GM23338 (cell line): ENCODE measurements at places on chromosomes 5 and 9. TPM values are rescaled to one million over a fixed set of nuclear protein-coding genes. Genes with fewer than 3 reads are reported as not detected.

- DNase-seq = no peak
Measured at GRCh38 chr5:170361116-170361515, 28.1 kb downstream of the KCNMB1 start.

DNA sequence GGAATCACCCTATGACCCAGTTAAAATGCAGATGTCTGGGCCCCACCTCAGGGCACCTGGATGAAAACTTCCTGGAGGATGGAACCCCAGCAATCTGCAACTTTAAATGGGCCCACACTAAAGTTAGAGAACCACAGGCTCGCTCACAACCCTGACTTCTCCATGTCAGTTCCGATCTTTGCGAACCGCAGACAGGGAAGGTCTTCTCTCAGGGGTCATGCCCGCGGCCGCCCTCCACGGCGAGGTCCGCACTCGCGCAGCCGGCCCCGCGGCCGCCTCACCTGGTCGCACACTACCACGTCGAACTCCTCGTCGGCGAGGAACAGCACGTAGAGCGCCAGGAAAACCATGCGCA is 499 bp downstream of the ALG2 start:
- DNase-seq = no peak

- DNase-seq = no peak
Measured at GRCh38 chr9:113955076-113955752, 79.1 kb downstream of the ZNF618 start.

- no peak for DNase-seq
Measured at GRCh38 chr5:146849694-146850303, 28.8 kb downstream of the PPP2R2B start.

DNA sequence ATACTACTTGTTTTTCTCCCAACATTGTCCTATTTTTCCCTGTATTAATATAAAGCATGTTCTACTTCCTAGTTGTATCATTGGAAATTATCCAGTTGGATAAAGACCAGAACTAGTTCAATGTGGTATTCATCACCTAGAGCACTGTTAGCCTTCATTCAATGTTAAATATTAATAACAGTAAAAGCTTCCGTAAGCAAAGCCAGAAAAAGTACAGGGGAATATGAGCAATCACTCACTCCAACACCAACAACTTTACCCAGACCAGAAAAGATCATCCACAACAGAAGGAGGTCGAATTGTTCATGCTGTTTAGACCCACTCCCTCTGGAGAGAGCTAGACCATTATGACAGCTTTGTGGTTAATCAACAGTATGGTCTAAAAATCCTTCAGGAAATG is 728.4 kb downstream of the MAT2B start:
- DNase-seq = no peak

GRCh38 chr5:150119421-150120061 is 33.2 kb upstream of the CSF1R start:
- DNase-seq = no peak

DNA sequence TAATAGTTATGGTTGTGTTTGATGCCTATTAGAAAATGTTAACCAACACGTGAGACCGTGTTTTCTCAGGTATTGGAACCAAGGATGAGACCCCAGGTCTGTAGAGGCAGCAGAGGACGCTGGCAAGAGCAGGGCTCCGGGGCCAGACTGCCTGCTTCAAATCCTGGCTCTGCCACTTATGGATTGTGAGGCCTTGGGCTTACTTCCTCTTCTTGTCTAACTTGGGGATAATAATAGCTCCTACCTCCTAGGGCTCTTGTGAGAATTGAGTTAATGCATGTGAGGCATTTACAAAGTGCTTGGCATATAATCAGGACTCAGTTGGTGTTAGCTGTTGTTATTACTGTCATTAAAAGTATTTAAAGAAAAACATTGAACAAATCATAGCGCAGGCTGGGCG is 85.5 kb upstream of the PITX1 start:
- no peak for DNase-seq

GRCh38 chr5:181044662-181045305 is 4.7 kb downstream of the BTNL9 start:
- DNase-seq = no peak

GRCh38 chr9:15295761-15296405 is 11.1 kb downstream of the TTC39B start:
- DNase-seq = no peak

Gene PDZD2
- total RNA-seq = 16.9 and 19.8 TPM in 2 replicates

Gene C7
- total RNA-seq = 0.07 TPM in 1 of 2 replicates, not detected in the other

Gene DMGDH
- 0.52 TPM in 1 of 2 replicates, not detected in the other for total RNA-seq

Gene LMBRD2
- total RNA-seq = 6.2 and 6.4 TPM in 2 replicates

Gene SHISAL2B
- 3.9 and 12.3 TPM in 2 replicates for total RNA-seq

Gene CER1
- total RNA-seq = 2.4 and 4.4 TPM in 2 replicates

Gene FAM219A
- total RNA-seq = 6.1 and 7.2 TPM in 2 replicates

Gene ANKRD18B
- total RNA-seq = 4.1 and 6.4 TPM in 2 replicates

Gene WDR31
- total RNA-seq = 0.47 and 0.63 TPM in 2 replicates

Gene MARCOL
- total RNA-seq = not detected in 2 replicates
